Hematopoietic multipotent progenitor cell (in vitro differentiated cells): ENCODE measurements at places on chromosomes 16 and 17.

DNA sequence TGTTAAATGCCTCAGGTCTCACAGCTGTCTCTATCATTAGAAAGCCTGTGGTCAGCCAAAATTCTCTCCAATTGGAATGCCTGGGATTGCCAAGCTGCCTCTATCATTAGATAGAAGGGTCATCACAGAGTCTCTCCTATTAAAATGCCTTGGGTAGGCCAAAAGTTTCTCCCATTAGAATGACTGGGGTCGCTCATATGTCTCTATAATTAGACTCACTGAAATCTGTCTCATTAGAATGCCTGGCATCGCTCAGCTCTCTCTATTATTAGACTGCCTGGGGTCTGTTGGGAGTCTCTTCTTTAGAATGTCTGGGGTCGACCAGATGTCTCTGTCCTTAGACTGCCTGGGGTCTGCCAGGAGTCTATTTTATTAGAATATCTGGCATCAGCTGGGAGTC, 2265.1 kb downstream of the TP53TG3F start:
- no peak for DNase-seq

GRCh38 chr17:80960037-80960796, 31.4 kb upstream of the CHMP6 start:
- DNase-seq, result no peak

GRCh38 chr17:39926588-39927100, 757 bp downstream of the ORMDL3 start:
- DNase-seq, result peak; percentile 22

- peak; percentile 20 for DNase-seq
These were observed 77.6 kb downstream of the CMIP start for GRCh38 chr16:81522108-81522701.

DNA sequence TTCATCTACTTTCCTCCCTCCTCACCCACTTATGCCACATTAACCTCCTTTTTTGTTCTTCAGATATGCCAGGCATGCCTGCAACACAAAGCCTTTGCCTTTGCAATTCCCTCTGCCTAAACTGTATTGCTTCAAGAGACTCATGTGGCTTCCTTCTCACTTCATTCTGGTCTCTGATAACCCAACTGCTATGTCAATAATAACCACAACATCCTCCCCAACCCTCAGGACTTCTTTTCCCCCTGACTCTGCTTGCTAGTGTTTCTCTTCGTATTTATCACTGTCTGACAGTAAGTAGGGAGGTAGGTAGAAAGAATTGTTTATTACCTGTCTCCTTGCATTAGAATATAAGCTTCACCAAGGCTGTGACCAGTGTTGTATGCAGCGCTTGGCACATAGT, 22.4 kb downstream of the RBL2 start:
- DNase-seq, result peak; percentile 47

GRCh38 chr17:74928786-74929185, 4.7 kb downstream of the OTOP2 start:
- no peak for DNase-seq

GRCh38 chr17:79135628-79136405, 61.2 kb downstream of the ENGASE start:
- no peak for DNase-seq

DNA sequence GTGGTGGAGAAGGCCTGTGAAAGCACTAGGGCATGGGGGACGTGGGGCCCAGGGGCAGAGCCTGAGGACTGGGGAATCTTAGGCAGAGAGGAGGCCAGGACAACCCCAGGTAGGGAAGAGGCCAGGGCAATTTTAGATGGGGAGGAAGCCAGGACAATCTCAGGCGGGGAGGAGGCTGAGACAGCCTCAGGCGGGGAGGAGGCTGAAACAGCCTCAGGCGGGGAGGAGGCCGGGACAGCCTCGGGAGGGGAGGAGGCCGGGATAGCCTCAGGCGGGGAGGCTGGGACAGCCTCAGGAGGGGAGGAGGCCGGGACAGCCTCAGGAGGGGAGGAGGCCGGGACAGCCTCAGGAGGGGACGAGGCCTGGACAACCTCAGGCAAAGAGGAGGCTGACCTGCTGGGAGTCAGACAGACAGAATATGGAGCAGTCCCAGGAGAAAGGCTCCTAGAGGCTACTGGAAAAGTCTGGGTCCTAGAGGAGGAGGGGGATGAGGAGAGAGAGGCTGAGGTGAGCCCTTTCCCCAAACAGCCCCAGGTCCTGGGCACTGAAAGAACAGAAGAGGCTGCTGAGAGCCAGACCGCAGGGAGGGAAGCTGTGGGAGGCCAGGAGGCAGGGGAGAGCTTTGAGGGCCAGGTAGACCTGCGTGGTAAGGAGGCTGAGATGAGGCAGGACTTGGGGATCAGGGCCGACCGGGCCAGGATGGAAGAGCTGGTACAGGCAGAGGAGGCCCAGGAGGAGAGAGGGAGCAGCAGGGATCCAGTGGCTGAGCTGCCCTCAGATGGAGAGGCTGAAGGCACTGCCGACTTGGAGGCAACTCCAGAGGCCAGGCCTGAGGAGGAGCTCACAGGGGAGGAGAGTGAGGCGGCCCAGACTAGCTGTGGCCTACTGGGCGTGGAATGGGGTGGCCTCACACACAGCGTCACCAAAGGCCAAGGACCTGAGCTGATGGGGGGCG, 1.6 kb downstream of the APOBR start:
- no peak for DNase-seq

DNA sequence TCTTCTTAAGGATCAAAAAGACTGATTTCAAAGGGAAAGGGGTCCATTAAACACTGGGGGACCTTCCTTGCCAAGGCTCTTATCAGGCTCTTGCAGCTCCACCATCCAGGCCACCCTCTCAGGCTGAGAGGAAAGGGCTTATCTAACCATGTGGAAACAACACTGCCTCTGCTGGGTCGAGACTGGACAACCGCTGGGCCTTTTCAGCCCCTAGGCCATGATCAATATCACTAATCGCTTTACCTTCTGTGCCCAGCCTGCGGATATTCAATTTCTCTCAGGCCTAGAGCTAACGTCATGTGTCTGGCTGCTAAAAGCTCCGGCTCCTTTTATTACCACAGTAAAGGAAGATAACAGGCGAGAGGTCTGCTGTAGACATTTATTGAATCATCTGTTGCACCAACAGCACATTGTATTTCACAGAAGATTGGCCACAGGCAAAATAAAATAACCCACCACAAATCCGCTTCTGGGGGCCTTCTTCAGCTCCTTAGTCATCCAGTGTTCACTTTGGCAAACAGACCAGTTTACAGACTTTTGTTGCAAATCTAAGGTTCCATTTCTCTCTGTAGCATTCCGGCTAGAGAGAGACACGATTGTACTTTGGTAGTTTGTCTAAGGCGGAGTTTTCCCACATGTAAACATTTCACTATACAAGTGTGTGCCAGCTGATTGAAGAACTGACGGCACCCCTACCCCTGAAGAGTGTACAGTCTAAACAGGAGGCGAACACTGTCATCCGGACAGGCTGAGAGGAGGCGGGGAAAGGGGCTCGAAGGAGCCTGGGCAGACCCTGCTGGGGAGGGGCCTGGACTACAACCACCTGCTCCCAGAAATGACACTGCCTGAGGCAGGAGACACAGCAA, 13.9 kb downstream of the CYB561 start:
- DNase-seq, result no peak

GRCh38 chr17:81939881-81940385, 2.8 kb upstream of the PYCR1 start:
- DNase-seq, result no peak

DNA sequence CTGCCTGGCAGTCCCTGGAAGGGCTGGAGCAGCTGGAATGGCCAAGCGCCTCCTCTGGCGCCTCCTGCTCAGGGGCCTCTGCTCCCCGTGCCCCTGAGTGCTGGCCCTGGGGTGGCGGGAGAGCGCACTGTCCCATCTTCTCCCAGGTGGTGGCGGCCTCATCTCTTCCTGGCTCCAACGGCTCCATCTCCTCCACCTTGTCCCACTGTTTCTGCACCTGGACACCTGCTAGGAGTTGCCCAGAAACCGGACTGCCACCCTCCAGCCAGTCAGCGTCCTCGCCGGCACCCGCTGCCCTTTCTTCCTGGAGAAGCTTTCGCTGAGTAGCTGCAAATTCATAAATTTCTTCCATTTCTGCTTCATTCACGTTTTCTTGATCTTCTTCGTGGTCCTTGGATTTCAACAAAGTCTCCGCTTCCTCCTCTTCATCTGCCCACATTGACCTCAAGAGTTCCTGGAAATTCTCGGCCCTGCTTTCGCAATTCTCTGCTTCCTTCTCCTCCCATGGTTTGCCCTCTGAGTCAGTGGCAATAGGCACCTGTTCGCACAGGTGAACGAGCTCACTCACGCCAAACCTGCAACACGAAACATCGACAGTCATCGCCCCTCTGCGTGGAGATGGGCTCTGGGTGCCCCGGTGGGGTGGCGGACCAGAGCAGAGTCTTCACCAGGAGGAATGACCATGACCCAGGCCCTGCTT, 13.7 kb upstream of the NLRC3 start:
- no peak for DNase-seq

DNA sequence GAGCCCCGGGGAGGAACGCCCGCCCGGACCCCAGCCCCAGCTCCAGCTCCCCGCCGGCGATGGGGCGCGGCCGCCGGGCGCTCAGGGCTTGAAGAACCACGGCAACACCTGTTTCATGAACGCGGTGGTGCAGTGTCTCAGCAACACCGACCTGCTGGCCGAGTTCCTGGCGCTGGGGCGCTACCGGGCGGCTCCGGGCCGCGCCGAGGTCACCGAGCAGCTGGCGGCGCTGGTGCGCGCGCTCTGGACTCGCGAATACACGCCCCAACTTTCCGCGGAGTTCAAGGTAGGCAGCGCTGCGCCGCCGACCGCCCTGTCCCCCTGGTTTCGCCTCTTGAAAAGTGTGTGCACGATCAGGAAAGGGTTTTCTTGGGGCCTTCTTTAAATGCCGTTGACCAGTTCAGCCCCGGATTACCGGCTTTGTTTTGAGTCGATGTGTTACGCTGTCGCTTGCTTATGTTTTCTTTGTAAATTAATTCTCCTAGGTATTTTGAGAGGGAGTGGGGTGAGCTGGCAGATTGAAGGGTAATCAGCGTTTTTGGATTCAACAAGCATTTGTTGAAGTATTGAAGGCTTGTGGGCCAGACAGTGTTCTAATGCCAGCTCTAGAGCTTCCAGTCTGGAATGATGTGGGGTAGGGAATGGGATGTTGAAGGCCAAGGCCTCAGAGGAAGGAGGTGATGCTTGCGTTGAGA, 681 bp downstream of the USP43 start:
- DNase-seq, result no peak

DNA sequence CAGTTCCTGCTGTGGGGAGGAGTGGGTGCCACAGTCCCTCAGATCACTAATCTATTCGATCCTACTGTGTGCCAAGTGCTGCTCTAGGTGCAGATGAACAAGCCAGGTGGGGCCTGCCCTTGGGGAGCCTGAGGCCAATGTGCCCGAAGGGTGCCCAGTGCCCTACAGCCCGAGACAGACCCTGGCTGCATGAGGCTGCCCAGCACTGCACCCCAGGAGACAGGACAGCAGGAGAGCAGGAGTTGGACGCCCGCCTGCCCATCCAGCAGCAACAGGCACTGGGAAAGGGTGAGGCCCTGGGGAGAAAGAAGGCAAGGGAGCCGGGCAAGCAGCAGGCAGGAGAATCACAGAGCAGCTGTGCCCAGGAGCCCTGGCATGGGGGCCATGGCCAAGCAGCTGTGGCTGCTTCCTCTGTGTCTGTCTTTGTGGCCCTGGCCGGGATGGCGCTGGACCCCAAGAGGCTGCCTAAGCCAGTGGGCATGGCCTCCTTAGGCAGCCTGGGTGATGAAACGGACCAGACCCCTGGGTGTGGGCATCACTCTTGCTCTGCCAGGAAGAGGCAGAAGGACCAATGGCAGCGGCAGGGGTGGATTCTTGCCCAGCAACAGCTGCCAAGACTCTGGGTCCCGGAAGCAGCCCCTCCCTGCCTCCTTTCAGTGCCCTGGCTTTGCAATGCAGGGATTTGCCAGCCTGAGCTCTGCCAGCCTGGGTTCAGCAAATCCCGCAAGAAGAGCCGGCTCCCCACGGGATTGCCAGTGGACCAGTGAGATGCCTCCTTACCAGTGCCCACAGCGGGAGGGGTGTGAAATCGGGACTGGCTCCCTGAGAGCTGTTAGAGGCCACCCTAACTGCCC, 179.6 kb upstream of the TNRC6C start:
- no peak for DNase-seq

DNA sequence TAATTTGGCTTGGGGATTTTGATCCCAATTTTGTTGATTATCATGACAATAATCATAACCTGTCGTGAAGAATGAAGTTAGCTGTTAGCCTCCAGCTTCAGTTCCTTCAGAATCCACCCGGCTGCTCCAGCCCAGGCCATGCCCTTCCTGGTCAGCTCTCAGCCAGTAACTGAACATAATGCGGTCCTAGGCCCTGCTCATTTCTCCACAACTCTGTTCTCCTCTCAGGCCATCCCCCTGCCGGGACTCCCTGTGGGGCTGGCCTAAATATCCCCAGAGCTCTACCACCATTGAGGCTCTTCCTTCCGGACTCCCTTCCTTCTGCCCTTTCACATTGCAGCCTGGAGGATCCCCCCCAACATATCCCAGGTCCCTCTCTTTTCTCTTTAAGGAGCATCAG, 833.4 kb upstream of the GOT2 start:
- DNase-seq, result no peak

DNA sequence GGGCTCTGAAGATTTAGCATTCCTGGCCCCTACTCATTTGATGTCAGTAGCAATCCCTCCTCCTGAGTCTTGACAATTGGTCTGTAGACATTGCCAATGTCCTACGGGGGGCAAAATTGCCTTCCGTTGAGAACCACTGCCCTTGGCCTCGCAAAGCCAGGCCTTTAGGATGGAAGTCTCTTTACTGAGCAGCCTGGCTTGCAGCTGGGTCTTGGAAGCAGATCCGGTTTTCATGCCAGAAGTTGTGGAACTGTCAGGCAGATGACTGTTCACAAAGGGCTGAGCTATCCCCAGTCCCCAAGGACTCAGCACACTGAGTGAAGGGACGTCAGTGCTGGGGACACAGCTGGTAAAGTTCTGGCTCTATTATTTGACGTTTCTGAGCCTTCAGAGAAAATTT, 83.2 kb downstream of the WSCD1 start:
- DNase-seq, result no peak

GRCh38 chr16:31460582-31461002, 1.3 kb downstream of the ARMC5 start:
- DNase-seq, result peak; percentile 50

DNA sequence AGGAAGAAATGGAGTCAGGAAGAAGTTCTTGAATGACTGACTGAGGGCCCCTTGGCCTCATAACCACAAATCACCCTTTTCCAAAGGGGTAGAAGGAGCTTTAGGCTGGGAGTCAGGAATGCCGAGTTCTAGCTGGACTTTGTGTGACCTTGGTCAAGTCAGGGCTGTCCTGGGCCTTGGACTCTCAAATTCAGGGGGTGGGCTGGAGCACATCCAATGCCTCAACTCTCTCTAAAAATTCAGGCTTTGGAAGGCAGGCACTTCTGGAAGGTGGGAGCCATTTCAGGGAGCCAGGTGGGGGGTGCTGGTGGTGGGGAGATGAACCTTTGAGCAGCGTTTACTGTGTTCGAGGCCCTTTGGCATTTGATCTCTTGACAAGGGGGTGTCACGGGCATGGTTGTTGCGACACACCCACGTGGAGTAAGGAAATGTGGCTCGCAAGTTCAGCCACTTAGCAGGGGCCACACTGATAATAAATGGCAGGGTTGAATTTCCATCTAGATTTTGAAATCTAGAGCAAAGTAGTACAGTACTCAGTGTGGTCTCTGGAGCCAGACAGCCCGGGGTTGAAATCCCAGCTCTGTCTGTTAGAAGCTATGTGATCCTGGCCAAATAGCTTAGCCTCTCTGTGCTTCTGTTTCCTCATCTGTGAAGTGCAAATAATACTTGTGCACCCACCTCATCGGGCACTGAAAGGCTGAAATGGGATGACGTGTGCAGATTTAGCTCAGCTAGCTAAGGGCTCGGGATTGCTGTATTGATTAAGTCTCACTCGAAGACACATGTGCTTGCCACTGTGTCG, 47.1 kb upstream of the CIBAR2 start:
- DNase-seq, result no peak
